ENCODE measurements at places on chromosomes 12 and 14.

GRCh38 chr12:54581412-54581811 lies 7.0 kb downstream of the PPP1R1A start:
- no peak for DNase-seq

DNA sequence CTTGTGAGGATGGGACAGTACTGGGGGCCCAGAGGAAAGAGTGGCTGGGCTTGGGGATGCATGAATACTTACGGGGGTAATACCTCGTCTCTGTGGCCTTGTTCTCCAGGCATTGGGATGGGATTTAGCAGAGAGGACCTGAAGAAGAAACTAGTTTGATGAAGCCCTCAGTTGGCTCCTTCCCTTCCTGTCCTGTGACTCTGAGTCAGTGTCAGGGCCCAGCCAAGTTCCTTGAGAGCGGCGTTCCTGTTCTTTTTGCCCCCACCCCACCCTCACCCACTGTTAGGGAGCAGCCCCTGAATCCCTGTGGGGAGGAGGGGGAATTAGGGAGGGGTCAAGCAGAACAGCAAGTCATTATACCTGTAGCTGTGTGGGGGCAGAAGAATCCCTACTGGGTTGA lies 5.2 kb upstream of the LRP1-AS start:
- no peak for DNase-seq

DNA sequence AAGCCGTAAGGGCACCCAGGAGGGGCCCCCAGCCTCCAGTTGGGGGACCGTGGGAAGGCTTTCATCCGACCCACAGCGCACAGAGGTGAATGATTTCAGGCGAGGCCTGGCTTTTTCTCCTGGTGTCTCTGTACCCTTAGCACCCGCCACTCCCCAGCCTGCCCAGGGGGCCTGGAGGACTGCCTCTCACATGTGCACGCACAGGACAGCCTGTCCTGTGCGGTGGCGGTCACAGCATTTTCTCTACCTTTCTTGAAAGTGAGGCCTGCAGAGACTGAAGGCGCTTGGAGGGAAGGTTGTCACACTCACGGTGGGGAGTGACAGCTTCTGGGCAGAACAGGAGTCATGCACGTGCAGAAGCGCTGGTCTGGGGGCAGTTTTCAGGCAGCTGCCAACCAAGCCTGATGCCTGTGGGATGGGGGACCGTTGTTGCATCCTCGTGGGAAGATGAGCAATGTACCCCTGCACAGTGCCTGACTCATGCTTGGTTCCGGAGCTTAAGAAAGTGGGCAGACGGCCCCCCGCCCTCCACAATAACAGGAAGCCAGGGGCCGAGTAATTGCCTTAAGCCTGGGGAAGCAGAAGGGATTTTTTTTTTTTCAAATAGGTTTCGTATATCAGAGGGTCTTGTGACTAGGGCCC lies 148.1 kb downstream of the TSPAN9 start:
- DNase-seq, result no peak

GRCh38 chr14:70448633-70449340 lies 3.2 kb upstream of the ADAM21 start:
- no peak for DNase-seq

GRCh38 chr12:102510463-102510862 lies 30.1 kb upstream of the IGF1 start:
- DNase-seq, result no peak

GRCh38 chr14:60266021-60266937 lies 17.3 kb downstream of the PPM1A start:
- no peak for DNase-seq

DNA sequence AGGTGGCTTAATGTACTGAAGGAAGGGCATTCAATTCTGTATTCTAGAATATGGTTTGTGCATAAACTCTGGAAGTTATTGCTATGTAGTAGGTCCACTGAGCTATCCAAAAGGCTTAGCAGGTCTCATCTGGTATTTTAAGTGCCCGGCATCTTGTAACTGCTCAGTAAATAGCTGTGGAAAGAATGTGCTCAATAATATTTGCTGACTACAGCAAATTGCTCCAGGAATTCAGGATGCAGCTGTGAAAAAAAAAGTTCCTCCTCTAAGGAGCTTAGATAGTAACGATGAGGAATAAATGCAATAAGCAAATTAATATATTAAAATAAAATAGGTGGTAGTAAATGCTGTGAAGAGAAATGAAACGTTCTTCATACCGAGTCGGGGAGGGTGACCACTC lies 857.1 kb downstream of the AACS start:
- DNase-seq, result no peak

- DNase-seq, result no peak
Measured at GRCh38 chr12:109202770-109203169, 86.4 kb downstream of the ACACB start.

- no peak for DNase-seq
Measured at GRCh38 chr12:64991121-64991611, 129.9 kb downstream of the WIF1 start.

DNA sequence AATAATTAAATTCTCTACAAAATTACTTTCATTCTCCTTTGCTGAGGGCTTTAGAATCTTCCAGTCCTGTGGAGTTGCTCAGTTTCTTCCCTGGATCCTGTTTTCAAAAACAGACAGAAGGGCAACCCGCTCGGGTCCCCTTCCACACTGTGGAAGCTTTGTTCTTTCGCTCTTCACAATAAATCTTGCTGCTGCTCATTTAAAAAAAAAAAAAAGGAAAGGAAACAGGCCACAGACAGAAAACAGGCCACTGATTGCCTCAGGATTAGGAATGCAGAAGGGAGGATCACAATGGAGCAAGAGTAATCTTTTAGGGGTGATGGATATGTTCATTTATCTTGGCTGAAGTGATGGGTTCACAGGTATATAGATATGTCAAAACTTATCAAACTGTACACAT lies 29.5 kb upstream of the HIGD1C start:
- no peak for DNase-seq

DNA sequence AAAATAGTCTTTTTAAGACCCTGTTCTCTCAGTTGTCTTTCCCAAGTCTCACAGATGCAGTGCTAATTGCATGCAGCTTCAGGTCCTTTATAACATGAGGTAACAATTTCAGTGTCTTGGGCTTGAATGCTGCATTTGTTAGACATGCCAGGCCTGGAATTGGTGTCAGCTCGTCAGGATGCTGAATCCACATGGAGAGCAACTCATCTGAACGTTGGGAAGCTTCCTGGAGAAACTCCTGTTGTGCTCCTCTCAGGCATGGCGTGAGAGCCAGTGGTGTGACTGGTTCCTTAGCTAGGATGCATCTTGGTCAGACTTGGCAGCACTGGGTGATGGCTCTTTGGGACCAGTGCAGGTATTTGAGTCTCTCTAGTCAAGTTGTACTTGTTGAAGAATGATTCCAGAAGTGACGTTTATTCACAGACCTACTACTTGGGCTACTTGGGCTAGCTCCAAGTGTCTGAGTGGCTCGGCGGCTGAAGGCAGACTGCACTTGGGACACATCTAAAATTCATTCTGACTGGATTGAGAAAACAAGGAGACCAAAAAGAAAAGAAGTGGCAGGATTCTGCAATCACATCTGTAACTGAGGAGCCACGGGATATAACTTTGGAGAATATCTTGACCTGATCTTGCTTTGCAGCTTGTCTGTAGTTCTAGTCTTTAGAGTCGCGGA lies 134.8 kb upstream of the ARHGAP5 start:
- DNase-seq, result no peak

GRCh38 chr14:35742032-35742371 lies 67.1 kb downstream of the RALGAPA1 start:
- DNase-seq, result no peak

DNA sequence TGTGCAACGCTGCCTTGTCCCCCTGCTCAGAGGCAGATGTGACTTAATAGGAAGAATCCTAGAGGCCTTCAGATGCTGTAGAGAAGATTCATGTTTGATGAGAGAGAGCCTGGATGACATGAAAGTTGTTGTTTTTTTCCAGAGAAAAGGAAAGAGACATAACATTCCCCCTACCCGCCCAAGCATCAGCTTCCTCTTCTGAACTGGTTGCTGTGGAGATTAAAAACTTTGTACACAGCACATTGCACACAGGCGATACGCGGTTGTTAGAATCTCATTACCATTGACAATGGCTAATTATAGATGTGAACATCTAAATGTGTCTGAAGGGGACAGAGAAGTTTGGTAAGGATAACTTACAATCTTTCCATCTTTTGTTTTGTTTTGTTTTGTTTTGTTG lies 13.6 kb upstream of the ETFBKMT start:
- no peak for DNase-seq

- no peak for DNase-seq
Measured at GRCh38 chr14:102125546-102125945, 14.2 kb upstream of the WDR20 start.

DNA sequence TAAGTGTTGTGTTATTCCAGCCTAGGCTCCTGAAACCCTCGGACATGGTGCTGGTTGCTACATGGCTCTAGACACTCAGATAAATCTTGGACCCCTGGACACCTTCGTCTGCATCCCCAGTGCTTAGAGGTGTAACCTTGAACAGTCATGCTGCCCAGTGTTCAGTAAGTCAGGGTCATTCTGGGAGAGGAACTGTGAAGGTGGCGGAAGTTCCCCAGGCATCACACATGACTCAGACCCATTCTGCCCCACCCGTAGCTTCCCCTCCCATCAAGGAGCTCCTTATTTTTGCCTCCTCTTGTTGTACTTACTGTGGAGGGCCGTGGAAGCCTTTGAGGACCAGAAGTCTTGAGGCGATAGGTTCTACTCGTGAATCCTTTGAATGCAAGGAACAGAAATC lies 18.1 kb upstream of the SSPN start:
- DNase-seq, result no peak

- DNase-seq, result no peak
Measured at GRCh38 chr12:76551482-76551888, 8.1 kb downstream of the OSBPL8 start.

DNA sequence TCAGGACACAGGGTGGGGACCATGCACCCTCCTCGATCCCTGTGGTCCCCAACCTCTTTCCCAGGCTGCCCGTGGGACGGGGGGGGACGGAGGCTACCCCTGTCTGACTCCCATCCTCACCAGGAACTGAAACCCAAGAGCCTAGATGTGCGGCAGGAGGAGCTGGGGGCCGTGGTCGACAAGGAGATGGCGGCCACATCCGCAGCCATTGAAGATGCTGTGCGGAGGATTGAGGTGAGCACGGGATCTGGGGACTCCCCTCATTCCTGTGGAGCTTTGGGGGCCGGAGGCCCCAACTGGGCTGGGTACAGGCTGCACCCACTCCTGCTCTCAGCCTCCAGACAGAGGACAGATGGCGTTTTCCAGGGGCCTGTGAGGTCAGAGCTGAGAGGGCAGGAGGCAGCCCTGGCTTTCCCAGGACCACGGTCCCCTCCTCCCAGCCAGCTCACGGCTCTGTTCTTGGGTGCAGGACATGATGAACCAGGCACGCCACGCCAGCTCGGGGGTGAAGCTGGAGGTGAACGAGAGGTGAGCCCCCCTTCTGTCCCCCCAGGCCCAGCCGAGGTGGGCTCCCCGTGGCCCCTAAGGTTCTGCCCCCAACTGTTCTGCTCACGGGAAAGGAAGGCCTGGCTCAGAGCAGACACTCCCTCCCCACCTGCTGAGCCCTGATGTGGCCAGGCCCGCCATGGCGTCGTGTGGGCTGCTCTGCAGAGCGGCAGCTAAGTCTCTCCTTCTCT lies 24.2 kb downstream of the HIP1R start:
- no peak for DNase-seq

DNA sequence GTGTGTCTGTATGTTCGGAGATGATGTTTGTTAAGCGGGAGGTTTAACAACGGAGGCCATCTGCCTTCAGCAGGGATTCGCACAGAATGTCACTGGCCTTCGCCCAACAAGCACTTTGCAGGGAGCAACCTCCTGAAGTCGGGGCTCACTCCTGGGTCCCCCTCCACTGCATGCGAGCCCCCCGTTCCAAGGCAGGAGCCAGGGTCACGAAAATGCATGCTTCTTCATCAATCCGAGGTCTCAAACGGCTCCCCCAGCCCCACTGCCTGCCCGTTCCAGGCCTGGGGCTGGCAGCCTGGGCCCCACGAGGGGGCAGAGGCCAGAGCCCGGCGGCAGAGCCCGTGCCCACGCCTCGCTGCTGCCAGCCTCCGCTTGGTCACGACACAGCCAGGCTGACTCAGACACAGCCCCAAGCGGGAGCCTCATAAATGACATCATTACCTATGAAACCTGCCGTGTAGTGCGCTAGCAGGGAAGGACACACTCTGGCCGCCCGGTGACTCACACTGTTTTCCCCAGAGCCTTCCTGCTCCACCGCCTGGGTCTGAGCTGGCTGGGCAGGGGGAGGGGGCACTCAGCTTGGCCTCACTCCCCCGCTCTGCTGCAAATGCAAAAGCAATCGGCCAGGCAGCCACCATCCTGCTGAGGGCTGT lies 169.5 kb upstream of the RTL1 start:
- DNase-seq, result peak; percentile 89

GRCh38 chr14:61608245-61609165 lies 86.8 kb upstream of the HIF1A start:
- DNase-seq, result peak; percentile 80

DNA sequence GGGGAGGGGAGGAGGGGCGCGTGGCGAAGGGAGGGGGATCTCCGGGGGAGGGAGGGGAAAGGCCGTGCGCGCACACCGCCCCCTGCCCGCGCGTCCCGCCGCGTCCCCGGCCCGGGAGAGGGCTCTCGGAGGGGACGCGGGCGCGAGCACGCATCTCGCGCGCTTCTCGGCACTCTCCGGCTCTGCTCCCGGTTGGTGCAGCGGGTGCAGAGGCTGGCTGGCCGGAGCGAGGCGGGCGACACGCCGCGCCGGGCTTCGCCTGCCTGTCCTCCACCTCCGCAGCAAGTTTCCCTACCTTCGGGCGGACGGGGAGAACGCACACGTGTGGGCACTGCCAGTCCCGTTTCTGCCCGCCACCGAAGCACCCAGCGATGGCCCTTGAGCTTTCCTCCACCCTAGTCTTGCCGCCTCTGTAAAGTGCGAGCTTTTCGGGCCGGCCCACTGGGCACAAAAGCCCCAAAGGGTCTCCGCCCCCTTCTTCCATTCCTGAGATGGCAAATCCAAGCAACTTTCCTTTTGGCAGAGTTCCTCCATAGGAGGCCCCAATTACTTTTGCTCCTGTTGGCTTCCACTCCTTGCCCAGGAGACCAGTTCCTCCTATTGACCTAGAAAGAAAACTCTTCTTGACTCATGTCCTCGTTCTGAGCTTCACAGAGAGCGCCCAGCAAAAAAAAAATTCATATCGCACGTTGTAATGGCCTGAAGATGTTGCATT lies 363 bp upstream of the CSAD start:
- DNase-seq, result peak; percentile 78

Measured in NCI-H510A (cell line).